T follicular helper cell (primary cell): ENCODE measurements at places on chromosomes 2 and 18.
A peak's percentile ranks its signal among the peaks of the same experiment; 100 is the strongest.

- no peak for DNase-seq
Observed at GRCh38 chr2:240640939-240641338, 15.7 kb downstream of the GPR35 start.

DNA sequence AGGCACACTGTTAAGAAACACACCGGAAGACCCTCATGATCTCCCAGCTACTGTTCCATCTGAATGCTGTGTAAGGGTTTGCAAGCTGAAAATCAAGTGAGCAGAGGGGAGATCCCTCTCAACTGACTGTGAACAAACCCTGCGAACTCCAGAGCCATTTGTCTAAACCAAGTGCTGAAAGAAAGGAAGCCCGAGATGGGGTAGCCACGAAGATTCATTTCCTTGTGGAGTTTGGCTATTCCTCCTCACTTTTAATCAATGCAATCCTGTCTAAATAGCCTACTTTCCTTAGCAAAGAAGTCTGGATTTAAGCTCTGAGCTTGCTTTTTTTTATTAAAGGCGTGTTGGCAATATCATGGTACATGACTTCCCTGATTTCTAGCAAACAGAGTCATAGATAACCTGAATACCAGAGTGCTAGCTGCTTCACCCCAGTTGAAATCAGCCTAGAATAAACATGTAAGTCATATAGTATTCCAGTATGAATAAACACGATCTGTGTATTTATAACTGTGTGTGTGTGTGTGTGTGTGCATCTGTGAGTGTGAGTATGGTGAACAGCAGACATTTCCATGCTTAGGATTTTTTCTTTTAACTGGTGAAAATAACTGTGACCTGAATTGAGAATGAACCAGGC is 365.2 kb downstream of the ZNF521 start:
- no peak for DNase-seq

- no peak for DNase-seq
Observed at GRCh38 chr18:568731-569130, 11.4 kb upstream of the CETN1 start.

DNA sequence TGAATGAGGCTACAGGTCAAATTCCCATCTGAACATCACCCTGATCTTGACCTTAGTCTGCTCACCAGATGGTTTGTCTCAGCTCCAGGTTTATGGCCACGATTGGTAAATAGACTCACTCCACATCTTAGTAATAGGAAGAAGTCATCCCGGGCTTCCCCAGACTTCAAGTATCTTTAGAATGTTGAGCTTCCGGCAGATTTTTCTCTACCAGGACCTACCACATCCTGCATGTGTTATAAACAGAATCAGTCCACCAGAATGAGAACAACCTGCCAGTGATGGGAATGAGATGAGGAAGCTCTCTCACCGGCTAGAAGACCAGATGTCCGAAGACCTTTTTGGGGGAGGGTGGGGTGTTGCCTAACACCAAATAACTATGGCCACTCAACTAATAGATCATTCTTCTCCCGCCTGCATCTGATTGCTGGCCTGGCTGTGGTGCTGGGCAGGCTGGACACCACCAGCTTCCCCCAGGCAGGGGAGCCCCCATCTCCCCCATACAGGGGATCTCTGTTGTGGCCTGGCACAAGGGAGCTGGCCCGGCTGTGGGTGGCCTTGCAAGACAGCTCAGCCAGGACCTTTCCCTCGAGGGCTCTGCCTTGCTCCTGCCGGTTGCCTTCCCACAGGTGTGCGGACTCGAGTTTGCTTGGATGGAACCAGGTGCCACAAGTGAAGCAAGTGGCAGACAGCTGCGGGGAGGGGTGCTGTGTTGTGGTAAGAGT is 88.5 kb downstream of the SH3RF3 start:
- DNase-seq = no peak

- DNase-seq = no peak
Observed at GRCh38 chr18:48942086-48942485, 8.7 kb downstream of the SMAD7 start.

DNA sequence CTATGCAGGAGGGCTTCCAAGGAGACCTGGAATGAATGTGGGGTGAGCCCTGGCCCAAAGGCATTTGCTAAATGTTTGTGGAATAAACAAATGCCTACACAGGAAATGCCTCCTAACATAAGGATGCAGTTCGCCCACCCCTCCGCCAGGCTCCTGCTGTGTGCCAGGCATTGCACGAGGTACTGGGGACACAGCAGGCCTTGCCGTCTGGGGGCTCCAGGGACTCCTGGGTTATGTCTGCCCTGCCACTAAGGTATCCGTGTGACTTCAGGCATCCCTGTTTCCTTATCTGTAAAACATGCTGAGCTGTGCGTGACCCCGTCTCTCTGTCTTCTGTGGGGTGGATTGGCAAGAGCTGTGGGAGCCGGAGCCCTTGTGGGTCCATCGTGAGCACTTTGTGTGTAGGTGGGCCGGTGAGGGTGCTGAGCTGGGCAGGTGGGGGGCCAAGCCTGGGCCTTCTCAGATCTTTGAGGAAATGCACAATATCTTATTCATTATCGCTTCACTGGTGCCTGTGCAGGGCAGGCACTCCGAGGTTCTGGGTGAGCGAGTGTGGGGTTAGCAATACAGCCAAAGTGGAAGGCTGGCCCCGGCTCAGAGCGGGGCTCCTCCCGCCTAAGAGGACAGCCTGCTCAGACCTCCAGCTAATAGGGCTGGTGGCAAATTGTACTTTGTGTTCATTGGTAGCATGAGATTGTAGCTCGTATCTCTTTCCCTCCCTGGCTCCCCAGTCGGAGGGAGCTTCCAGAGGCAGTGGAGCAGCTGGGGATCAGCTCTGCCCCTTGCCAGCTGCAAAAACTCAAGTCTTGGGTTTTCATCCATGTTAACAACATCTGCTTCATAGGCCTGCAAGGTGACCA is 126.8 kb downstream of the GLI2 start:
- DNase-seq = no peak

- DNase-seq = peak; percentile 4
Observed at GRCh38 chr2:112692495-112692911, 28.3 kb upstream of the NT5DC4 start.

DNA sequence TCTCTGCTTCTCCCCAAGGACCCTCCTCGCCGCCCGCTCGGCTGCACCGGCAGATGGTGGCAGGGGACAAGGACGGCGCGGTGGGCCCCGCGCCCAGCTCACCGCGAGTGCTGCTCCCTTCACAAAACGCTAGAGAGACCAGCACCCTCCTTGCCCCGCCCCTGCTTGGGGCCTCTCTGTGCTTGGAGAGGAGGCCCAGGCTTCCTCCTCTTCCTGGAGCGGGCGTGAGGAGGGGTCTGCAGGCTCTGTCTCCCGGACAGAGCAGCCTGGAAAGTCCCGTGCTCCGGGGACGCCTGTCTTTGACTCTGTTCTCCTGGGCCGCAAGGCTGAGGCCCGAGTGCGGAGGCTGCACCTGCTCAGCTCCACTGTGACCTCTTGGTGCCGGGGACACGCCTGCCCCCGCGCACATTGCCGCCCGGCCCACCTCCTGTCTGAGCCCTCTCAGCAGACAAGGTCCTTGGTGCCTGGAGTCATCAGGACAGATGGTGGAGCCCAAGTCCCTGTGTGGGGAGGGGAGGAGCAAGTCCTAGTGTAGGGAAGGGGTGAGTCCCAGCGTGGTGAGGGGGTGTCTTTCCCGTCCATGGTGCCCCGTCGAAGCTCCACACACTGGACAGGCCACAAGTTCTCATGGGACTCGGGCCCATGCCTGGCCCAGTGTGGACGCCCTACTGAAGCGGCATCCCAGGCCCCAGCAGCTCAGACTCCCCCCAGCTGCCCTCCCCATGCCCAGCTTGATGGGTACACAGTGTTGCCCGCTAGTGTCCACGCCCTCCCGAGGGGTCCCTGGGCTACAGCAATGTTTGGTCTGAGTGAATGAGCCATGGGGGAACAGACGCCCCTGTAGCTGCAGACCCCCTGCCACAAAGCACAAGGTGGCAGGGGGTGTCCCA is 33.8 kb downstream of the RTP5 start:
- DNase-seq = no peak

DNA sequence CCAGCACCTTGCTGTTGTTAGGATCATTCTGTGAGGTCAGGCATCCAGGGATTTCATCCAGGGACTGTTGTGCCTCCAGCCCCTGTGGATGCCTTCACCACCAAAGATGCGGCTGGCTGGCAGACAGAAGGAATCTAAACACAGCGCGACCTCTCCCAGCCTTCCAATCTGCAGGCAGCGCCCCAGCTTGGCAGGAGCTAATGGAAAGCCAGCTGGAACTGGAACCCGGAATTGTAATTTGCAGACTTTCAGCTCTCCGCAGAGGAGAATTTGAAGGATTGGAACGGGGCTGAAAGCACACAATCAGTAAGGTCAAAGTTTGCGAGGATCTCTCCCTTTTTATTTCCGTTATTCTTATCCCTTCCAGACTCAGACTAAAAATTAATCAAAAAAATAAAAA is 127.8 kb downstream of the TRIB2 start:
- no peak for DNase-seq

DNA sequence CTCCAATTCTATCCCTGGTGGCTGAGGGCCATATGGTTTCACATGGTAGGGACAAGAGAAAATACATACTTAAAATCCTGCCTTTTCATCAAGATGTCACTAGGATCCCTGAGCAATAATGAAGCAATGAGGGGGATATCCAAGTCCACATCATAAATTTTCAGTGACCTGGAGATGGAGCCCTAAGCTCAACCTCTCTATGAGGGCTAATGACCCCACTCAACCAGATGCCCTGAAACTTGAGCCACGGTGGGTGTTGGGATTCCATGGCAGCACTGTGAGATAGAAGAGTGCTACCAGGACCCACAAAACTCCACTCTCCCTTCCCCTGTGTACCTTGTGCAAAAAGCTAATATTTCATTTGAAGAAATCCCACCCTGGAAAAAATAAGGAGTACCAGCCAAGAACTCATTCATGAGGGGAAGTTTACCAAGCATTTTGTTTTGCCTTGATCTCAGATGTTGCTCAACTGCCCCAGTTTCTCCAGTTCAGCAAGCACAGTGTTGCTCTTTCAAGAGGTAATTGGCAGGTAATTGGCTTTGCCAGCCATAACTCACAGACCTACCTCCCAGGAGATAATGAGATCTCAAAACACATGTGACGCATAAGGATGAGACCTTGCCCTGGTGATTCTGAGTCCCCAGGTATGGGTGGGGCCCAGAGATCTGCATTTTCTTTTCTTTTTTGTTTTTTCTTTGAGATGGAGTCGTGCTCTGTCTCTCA is 51.0 kb upstream of the TTC39C start:
- DNase-seq = no peak

DNA sequence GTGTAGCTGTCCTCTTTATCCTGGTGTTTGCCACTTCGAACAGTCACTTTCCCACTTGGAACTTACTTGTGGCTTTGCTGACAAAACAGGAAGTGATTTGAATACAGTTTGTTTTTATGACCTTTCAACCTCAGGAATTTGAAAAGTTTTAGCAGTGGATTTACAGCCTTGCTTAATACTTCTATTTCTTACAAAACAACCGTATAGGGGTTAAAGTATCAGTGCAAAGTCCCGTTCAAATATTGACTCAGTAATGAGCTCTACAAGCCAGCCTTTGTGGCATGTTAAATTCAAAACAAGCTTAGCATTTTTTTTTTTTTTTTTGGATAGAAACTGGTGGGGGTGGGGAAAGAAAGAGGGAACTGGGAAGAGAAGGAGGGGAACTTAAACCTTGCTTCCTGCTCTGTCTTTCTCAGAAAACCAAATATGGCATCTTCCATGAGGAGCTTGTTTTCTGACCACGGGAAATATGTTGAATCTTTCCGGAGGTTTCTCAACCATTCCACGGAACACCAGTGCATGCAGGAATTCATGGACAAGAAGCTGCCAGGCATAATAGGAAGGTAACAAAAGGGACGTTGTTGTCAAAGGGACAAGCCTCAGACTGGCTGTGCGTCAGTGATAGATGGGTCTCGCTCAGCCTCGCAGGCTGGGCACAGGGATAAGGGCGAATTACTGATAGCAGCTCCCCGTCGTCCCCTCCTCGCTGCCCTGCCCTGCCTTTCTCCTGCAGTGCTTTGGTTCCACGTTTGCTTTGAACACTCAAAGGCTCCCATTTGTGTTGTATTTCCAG is at the start of gene HNMT:
TSS of gene HNMT (plus strand) at position 408 of the 793 bp plus-strand sequence. CDS start at position 427, 19 bp downstream.
- DNase-seq = no peak

GRCh38 chr2:127640082-127641072 is 5.6 kb upstream of the GPR17 start:
- peak; percentile 15 for DNase-seq

- no peak for DNase-seq
Observed at GRCh38 chr2:225056330-225057073, 14.2 kb upstream of the DOCK10 start.

DNA sequence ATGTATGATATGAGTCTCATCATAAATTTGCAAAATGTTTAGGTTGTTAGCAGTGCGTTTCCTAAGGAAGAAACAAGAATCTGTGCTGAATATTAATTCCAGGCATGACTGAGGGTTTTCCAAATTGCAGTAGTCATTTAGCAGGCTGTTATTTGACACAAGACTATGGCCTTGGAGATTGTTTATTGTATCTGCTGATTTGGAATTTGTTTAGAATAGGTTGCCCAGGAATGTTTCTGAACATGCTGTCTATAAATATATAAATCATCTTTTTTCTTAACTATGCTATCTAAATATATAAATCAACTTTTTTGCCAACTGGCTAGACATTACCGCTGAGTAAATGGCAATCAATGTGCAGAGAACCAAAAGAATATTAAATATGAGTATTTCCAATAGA is 90.9 kb downstream of the DOK6 start:
- no peak for DNase-seq

DNA sequence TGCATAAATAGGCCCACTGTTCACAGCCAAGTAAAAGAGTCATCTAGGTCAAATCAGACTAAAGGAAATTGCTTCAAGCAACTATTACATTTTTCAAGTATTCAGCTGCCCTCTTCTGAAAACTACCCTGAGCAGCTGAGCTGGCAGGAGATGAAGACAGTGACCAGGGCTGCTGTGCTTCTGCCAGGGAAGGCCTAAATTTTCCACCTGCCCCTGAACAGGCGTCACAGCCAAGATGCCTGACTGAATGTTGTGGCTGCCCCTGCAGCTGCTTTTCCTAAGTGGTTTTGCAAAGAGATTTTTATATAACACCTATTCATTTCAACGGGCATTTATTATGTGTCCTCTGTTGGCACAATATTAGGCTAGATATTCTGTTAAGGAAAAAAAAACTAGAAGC is 96.7 kb upstream of the RPE start:
- DNase-seq = no peak

DNA sequence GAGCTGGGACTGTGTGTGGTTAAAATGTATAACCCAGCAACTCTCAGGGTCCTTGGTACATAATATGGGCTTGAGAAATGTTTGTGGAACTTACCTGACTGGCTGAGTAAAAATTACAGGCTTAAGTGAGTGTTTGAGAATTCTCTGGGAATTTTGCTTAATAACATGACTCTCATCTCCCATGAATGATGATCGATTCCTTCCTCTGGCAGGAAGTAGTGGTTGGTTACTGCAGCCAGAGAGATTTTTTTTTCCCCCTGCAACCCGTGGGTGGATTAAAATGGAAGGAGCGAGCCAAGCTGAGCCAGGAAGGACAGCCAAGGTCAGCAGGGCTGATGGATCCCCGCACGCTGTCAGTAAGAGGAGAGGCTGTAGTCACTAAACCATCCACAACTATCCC is 40.6 kb upstream of the RFX8 start:
- no peak for DNase-seq

- DNase-seq = no peak
Observed at GRCh38 chr2:239714116-239714515, 311.0 kb downstream of the NDUFA10 start.

GRCh38 chr18:59385191-59385590 is 26.1 kb upstream of the LMAN1 start:
- no peak for DNase-seq

- no peak for DNase-seq
Observed at GRCh38 chr2:49248506-49248905, 94.2 kb upstream of the FSHR start.

- no peak for DNase-seq
Observed at GRCh38 chr2:166282154-166282553, 93.6 kb downstream of the SCN9A start.

GRCh38 chr2:241282555-241282954 is 32.9 kb downstream of the HDLBP start:
- no peak for DNase-seq
